BE2C (cell line): ENCODE measurements at places on chromosomes 12 and 14.

GRCh38 chr14:89750908-89751392 lies 203.6 kb downstream of the EFCAB11 start:
- no peak for DNase-seq

DNA sequence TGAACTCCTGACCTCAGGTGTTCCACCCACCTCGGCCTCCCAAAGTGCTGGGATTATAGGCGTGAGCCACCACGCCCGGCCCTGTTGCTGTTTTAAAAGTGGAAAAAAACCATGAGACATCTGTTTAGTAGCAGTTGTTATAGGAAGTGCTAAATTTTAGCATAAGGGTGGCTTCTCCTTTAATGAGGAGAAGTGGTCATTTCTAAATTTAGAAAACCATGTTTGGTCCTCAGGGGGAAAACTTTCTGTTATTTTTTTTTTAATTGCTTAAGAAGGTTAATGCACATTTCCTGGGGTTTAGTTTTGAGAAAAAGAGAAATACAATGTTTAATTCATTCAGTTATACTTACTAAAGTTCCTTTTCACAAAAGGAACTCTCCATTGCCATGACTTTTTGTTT lies 102.1 kb downstream of the MYRFL start:
- DNase-seq, result no peak

- DNase-seq, result no peak
These were observed 66.2 kb downstream of the NTF3 start for GRCh38 chr12:5498076-5498475.

GRCh38 chr14:54867011-54867410 lies 35.6 kb downstream of the GCH1 start:
- peak; percentile 21 for DNase-seq

GRCh38 chr12:62438098-62438692 lies 28.4 kb upstream of the MON2 start:
- peak; percentile 67 for DNase-seq

DNA sequence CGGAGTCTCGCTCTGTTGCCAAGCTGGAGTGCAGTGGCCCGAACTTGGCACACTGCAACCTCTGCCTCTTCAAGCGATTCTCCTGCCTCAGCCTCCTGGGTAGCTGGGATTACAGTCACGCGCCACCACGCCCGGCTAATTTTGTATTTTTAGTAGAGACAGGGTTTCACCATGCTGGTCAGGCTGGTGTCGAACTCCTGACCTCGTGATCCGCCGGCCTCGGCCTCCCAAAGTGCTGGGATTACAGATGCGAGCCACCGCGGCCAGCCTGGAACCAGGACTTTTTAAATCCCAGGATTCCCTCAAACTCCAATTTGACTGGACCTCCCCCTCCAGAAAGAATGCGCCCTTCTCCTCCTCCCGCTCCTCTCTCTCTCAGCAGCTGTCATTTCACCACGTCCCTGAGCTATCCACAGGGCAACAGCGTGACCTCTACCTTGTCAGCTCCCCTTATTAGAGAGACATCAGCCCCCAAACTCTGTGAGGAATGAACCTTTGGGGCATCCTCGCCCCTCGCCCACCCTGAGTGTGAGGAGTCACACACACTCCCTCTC lies 2.0 kb downstream of the ESYT1 start:
- DNase-seq, result no peak

DNA sequence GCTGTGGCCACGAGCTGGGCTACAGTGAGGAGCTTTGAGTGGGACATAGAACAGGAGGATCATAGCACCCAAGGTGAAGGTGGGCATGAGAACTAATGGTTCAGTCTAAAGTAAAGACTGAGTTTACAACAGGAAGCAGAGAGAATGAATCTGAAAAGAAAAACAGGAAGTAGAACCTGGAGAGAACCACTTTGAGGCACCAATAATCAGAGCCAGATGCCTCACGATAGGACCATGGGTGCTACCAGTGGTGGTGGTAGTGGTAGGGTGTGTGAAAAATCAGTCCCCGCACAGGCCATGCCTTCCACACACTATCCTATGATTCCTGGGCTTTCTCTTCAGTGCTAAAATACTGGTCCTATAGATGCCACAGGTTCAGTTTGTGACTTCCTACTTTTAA lies 293.6 kb downstream of the AKAP6 start:
- no peak for DNase-seq

GRCh38 chr12:113896194-113896593 lies 69.9 kb downstream of the RBM19 start:
- no peak for DNase-seq

DNA sequence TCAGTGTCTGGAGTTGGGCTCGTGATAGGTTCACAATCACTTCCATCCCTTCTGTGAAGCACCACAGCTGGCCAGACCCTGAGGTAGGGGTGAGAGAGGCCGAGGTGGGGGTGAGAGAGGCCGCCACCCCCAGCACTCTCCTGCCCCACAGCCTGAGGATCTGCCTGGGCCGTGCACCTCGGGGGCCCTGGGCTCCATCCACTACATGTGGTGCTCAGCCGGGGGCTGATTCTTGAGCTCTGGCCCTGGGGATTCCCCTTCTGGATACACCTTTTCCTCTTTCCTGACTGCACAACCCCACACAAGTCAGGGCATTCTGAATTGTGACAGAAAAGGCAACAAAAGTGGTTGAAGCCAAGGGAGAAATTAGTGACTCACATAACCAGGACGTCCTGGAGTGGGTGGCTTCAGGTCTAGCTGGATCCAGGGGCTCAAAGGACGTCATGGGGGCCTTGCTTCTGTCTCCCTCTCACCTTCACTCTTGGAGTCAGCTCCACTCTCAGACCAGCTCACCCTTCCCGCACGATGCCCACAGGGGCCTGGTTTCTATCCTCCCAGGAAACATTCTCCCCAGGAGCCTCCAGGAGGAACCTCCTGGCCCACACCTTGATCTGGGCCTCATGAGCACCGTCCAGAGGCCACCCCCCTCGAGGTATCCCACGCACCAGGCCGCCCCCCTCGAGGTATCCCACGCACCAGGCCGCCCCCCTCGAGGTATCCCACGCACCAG lies 12.1 kb upstream of the FBRSL1 start:
- DNase-seq, result no peak

DNA sequence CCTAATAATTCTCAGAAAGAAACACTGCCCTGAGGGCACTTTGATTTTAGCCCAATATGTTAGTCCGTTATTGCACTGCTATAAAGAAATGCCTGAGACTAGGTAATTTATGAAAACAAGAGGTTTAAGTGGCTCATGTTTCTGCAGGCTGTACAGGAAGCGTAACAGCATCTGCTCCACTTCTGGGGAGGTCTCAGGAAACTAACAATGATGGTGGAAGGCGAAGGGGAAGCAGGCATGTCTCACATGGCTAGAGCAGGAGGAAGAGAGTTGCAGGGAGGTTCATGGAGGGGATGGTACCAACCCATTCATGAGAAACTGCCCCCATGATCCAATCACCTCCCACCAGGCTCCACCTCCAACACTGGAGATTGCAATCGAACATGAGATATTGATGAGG lies 49.4 kb upstream of the RERG start:
- DNase-seq, result no peak

- DNase-seq, result no peak
These were observed 55.0 kb upstream of the PSMC1 start for GRCh38 chr14:90201344-90201743.

GRCh38 chr12:123741937-123742572 lies 20.0 kb upstream of the DNAH10 start:
- no peak for DNase-seq

DNA sequence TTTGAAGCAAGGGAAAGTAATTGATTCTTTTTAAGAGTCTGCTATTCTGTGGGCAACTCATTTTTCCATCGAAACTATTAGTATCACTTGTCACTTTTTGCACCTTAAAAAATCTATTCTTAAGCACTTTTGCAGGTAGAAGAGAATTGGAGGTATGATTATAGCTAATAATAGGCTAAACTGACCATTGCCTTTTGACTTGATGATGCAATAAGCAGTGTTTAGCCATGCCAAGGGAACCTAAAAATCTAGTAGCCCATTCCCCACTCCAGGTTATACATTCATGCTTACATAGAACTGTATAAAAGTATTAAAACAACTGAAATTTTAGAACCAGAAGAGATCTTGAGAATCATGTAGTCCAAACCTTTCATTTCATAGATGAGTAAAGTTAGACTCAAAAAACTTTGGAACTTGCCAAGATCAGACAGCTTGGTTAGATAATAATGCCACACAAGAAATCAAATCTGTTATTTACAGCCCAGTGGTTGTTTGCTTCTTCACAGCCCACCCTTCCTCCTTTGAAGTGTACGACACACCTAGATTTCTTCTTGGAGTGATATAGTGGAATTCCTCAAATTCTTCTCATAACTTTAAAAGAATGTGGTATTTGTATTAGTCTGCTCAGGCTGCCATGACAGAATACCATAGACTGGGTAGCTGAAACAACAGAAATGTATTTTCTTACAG lies 21.7 kb upstream of the GARIN2 start:
- no peak for DNase-seq

GRCh38 chr14:89486961-89487360 lies 69.9 kb upstream of the FOXN3 start:
- DNase-seq, result no peak
